Suppressor macrophage (primary cell): ENCODE measurements at places on chromosomes 13 and 19.

- peak; percentile 76 for DNase-seq
Observed at GRCh38 chr13:44231786-44232516, 141.7 kb upstream of the SERP2 start.

GRCh38 chr19:48363500-48363809 lies 285 bp downstream of the TMEM143 start:
- DNase-seq: no peak

DNA sequence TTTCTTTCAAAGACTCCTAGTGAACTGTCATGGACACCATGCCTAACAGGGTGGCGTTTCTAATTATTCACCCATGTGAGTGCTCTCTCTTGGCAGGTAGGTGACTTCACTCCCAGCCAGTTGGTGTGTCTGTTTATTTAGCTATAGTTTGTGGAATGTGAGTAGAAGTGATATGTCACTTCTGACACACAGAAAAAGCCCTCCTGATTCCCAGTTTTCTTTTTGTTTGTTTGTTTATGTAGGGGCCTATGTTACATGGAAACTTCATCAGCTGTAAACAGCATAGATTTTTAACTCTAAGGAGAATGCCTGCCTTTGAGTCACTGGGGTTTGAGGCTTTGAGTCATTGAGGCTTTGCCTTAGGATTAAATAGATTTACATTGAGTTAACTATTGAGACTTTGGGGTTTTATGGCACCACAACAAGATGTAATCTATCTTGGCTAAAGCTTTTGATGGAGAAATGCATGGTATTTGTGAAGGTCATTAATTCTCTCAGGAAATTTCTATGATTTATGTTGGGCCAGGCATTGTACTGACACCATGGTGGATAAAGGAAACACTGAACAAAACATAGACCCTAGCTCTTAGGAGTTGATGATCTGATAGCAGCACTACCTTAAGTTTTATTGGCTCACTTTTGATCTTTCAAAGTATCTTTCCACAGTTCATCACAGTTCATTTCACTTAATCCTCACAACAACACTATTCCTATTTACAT lies 45.3 kb downstream of the UFM1 start:
- DNase-seq: no peak

GRCh38 chr19:16025108-16026101 lies 50.9 kb upstream of the TPM4 start:
- peak; percentile 72 for DNase-seq

DNA sequence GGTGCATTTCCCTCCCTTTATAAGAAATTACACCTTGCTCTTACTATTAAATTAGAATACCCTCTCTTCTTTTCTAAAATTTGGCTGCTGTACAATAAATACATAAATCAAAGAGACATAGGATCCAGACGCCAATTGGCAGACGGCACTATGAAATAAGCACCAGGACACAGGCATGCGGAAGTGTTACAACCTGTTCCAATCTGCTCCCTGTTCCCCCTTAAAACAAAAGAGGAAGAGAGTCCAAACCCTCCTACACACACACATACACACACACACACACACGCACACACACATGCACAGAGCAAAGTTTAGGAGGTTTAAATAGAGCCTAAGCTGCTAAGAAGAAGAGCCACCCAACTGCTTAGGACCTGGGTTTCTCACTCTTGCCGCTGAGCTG lies 75.6 kb upstream of the ZNF507 start:
- DNase-seq: peak; percentile 11

- no peak for DNase-seq
Observed at GRCh38 chr19:3611841-3612240, 5.2 kb upstream of the TBXA2R start.

GRCh38 chr13:110664673-110665072 lies 41.2 kb downstream of the CARS2 start:
- DNase-seq: peak; percentile 23

DNA sequence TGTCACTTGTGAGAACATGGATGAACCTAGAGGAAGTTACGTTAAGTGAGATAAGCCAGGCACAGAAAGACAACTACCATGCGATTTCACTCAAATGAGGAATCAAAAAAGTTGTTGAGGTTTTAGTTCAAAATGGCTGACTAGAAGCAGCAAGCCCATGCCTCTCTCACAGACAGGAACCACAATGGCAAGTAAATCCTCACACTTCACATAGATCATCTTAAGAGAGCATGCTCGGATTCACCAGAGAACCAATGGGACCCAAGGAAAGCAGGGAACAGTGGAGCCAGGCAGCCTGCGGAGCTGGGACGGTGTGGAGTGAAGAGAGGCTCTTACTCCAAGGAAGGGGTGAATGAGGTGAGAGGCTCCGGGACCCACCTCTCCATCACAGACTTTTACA lies 581.0 kb downstream of the UQCRFS1 start:
- no peak for DNase-seq

DNA sequence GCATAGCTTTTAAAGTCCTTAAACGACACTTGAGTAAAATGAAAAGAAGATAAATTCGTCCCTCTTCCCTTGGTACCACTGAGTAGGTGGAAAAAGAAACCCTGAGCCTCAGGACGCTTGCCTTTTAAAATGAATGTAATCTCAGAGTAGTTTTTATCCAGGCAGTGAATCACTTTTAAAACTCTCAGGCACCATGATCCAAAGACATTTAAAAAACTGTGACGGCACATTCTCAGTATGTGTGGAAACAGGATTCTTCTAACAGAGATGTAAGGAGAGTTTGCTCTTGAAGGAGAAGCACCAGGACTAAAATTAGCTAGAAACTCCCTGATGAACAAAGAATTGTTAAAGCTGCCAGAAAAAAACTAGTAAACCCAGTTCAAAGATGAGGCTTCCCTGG lies 105.7 kb upstream of the SLC15A1 start:
- no peak for DNase-seq

GRCh38 chr13:25110956-25111584 lies 15.1 kb downstream of the PABPC3 start:
- no peak for DNase-seq

DNA sequence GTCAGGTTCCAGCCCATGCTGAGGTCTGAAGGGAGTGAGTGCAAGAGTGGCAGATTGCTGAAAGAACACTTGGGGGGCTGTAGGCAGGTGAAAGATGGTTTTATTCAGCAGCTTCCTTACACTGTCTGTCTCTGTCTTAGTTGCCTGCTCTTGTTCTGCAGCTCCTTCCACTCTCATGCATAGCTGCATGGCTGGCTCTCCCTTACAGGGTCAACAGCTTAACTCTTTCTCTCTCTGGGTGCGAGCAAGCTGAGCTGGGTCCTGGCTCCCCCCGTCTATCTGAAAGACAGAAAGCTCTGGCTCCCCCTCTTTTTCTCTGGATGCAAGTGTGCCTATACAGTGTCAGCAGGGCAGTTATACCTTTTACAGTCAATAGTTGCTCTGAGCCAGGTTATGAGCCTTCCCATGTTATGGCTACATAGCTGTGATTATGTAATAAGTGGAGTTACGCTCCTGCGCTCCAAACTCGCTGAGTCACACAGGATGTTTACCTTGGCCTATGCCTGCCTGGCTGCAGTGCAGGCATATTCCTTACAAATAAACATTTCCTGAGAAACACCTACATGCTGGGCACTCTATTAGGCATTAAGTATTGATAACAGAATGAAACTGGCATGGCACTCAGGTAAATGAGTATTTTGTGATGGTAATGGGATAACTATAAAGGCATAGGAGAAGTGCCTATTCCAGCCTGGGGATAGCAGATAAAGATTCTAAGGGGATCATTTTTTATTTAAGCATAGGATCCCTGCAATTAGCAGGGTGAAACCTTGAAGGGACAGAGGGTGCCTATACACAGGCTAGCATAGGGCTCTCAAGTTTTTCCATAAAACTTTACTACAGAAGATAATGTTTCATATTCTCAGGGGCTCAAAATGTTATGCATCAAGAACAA lies 826.9 kb upstream of the PCDH9 start:
- no peak for DNase-seq

DNA sequence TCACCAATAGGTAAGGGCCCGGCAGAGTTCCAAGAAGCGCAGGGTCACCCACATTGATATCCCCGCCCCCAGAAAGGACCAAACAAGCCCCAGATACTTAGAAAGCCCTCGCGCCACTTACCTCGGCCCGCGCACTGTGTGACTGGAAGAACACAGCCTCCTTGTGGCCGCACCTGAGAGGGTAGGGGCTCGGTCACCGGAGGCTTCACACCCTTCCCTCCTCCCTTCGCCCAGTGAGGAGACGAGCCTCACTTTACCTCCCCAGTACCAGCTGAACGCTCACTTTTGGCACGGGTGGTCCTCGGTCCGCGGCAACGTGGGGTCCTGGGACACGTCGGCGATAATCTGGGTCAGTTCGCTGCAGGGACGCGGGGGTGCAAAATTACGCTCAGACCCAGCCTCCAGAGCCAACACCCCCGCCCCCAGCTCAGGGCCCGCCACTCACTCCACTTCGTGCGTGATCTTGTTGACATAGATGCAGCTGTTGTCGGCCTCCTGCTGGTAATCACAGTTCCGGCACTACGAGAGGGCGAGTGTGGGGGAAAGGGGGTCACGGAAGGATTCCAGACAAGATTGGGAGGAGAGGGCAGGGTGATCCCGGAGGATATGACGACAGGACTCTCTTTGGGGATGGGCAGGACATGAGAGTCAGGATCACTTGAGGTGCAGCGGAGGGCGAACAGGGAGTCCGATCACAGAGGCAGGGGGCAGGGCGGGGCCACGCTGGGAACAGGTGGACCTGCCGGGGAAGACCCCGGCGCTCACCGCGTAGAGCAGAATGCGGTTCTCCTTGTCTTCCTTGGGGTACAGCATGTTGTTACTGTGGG lies 568 bp downstream of the POLR2I start:
- DNase-seq: peak; percentile 34

GRCh38 chr13:75481176-75482069 lies 546 bp downstream of the TBC1D4 start:
- DNase-seq: peak; percentile 47

DNA sequence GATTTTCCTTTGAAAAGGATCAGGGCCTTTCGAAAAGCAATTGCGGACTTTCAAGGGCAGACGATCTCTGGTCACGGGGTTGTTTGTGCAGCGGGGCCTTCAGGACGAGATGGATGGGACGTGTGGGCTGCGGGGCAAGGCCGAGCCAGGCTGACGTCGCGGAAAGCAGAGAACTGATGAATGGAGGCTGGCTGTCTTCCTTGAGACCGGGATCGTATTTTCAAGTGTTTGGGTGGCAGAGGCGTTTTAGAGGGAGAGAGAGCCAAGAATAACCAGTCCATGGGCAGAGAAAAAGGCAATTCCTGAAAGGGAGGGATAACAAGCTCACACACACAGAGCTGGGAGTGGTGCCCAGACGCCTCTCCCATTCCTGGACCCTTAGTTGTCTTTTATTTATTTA lies 138.9 kb upstream of the USP29 start:
- DNase-seq: no peak

DNA sequence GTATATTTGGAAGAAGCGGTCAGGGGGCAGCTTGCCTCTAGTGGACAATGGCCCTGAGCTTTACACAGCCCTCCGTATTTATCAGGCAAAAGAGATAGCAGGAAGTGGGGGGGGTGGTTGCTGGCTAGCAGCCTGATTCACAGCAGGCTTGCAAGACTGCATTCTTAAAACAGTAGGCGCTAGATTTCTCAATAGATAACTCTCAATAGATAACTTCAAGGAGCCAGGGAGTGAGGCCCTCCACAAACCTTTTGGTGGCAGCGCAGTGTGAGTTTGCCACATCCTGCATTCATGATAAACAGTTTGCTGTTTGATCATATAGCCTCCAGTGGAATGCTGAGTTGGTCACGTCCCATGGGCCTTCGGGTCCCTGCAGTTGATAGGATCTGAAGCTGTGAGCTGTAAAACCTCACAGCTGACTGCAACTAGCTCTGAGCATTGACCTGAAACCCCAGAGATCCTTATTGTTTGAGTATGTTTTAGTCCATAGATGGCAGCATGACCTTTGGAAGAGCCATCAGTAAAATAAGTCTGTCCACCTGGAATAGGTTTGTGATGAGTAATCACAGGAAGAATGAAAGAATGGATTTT lies 12.2 kb downstream of the FPR3 start:
- peak; percentile 84 for DNase-seq

- DNase-seq: no peak
Observed at GRCh38 chr13:71967990-71968389, 101.0 kb upstream of the DACH1 start.

- DNase-seq: no peak
Observed at GRCh38 chr19:28652765-28653164, 560.2 kb downstream of the UQCRFS1 start.

DNA sequence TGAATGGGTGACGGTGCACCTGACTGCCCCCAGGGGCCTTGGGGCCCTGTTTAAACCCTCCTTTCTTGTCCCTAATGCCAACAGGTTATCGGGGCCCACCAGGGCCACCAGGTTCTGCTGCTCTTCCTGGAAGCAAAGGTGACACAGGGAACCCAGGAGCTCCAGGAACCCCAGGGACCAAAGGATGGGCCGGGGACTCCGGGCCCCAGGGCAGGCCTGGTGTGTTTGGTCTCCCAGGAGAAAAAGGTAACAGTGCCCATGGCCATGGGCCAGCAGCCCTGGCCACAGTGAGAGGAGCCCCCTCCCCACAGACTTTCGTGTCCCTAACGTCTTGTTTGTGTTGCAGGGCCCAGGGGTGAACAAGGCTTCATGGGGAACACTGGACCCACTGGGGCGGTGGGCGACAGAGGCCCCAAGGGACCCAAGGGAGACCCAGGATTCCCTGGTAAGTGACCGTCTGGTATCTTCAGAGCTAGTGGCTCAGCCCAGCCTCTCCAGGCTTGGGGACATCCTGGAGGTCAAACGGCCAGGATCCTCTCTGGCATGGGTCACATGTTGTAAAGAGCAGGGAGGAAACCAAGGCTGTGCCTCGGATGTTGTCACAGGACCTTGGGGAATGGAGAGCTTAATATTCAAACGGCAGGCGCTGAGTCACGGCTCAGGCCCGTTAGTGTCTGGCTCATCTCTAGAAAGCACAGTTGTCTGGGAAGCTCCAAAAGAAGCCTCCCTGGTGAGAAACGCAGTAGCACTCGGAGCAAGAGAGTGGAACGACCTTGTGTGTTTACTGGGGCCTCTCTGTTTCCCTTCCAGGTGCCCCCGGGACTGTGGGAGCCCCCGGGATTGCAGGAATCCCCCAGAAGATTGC lies 58.3 kb downstream of the RAB20 start:
- DNase-seq: peak; percentile 48

- DNase-seq: no peak
Observed at GRCh38 chr13:71644579-71644978, 222.4 kb downstream of the DACH1 start.

DNA sequence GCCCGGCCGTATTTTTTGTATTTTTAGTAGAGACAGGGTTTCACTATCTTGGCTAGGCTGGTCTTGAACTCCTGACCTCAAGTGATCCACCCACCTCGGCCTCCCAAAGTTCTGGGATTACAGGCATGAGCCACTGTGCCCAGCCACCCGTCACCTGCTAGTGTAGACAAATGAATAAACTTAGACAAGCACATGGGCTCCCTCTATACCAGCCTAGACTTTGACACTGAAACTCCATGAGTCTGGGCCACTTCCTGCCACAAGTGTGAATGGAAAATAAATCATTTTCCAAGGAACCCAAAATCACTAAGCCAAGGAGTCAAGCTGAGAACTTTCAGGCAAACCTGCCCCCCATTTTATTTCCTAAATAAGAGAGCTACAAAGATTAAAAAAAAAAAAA lies 27.0 kb upstream of the TPT1 start:
- no peak for DNase-seq
